ENCODE measurements at places on chromosomes 11 and 22.

DNA sequence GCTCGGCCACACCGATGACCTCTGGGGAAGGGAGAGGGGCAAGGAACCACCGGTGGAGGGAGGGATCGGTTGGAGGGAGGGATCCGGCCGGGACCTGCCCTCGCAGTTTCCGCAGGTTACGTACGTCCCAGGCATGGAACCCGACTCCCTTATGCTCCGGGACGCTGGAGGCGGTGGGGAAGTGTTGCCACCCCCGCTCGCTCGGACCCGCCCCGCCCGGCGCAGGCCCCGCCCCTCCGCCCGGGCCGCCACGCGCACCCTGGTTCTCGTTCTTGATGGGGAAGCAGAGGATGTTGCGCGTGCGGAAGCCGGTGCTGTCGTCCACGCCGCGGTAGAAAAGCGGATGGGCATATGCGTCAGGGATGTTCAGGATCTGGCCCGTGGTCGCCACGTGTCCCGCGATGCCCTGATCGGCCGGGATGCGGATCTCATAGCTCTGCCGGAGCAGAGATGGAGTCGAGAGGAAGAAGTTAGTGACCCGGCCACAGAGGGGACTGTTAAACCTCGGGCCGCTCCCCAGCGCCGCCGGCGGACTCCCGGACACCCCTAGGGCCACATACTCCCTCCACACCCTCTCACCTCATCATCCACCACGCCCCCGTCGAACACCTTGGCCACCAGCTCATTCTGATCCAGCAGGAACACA, 89.8 kb downstream of the PDE2A start:
- DNase-seq: peak; percentile 16

- no peak for DNase-seq
Observed at GRCh38 chr22:22891139-22891621, 3.6 kb downstream of the IGLL5 start.

DNA sequence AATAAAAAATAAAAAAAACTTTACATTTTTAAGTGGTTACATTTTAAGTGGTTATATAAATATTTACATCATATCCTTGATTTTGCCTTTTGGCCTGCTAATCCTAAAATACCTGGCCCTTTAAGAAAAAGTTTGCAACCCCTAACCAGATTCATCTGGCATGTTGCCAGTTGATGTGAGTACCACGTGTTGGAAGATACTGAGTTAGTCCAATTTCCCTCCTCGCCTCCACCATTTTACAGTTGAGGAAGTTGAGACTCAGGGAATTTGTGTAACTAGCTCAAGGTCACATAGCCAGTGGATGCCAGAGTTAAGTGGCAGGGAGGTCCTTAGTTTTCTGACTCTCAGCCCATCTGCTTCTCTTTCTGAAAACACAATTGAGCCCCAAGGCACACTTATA, 5.1 kb downstream of the ELF5 start:
- no peak for DNase-seq

DNA sequence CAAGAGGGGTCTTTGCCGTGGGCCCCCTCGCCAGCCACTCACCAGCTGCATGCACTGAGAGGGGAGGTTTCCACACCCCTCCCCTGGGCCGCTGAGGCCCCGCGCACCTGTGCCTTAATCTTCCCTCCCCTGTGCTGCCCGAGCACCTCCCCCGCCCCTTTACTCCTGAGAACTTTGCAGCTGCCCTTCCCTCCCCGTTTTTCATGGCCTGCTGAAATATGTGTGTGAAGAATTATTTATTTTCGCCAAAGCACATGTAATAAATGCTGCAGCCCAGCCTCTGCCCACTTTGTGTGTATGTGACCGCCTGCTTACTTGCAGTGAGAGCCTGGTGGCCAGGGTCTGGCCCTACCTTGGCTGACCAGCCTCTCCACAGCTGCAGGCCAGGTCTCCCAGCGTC, 2.8 kb upstream of the CRACR2B start:
- DNase-seq: no peak

GRCh38 chr22:16957781-16958180, 50.2 kb downstream of the GAB4 start:
- DNase-seq: no peak

GRCh38 chr11:46528445-46529094, 65.3 kb downstream of the AMBRA1 start:
- DNase-seq: no peak

- DNase-seq: no peak
Observed at GRCh38 chr11:128613300-128613995, 26.1 kb upstream of the ETS1 start.

DNA sequence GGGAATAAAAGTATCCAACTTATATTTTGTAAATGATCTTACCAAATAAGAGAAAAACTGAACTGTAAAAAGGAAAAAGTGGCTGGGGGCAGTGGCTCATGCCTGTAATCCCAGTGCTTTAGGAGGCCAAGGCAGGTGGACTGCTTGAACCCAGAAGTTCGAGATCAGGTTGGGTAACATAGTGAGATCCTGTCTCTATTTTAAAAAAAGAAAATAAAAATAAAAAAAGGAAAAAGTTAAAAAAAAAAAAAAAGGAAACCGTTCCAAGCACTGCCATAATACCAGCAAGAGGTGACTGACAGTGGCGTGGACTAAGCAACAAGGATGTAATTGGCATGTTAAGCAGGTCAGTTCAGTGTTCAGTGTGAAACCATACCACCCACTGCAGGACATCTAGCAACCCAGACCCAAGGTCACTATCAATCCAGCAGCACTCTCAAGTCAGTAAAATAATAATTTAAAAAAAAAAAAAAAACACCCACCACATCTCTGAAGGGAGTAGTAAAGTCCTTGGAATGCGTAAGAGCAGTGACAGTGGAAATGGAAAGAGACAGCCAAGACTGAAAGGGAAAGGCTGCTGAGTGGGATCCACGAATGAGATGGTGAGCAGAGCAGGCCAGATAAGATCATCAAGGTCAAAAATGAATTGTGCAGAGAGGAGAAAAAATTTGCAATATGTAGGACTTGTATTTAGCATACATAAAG, 43.6 kb downstream of the MAPK1 start:
- peak; percentile 34 for DNase-seq

GRCh38 chr22:25407226-25407858, 157.1 kb upstream of the GRK3 start:
- DNase-seq: no peak

DNA sequence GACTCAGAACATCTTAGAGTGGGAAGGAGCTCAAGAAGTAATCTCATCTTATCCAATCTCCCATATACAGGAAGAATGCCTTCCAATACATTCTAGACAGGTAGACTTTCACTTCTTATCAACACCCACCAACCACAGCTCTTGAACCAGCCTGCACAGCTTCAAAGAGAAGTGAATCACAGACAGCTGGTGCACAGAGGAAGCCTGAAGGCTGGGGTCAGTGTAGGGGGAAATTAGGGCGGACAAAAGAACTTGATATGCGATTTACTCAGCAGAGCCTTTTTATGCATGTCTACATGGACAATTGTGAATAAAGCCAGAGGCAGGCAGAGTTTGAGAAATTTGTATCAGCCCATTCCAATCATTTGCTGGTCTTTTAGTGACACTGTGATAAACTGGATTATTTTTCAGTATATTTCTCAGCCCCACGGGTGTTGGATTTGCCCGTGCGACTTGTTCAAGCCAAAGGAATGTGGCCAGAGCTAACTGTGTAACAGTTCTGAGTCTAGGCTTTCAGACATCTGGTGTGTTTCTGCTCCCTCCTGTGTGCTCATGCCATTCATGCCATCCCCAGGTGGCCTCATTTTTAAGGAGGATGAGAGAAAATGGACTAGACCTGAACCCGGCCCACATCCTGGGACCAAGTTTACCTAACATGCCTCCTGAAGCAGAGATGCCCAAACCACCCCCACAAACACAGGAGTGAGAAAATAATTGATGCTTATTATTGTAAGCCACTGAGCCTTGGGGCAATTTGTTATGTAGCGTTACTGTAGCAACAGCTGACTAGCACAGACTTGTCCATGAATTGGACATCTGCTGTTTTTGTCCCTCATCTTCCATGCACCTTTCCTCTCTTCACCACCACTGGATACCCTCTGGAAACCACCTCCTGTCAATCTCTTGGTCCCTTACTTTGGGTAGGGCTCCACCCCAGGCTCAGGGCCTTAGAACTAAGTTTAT, 137.5 kb upstream of the HSD17B12 start:
- no peak for DNase-seq

DNA sequence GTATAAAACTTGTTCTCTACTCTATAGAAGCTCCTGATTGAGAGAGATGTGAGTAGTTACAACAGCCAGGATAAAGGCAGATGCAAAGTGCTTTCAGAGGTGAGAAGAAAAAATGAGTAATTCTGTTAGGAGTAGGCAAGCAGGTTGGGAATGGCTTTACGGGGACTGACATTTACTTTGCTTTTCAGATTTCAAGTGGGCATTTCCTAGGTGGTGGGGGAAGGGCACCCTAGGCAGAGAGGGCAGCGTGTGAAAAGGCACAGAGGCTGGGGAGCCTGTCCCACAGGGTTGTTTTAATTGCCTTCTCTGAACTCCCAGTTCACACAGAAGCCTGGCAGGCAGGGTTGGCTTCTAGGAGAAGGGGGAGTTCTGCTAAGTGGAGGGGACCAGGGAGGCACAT, 106.5 kb downstream of the NAV2 start:
- no peak for DNase-seq

DNA sequence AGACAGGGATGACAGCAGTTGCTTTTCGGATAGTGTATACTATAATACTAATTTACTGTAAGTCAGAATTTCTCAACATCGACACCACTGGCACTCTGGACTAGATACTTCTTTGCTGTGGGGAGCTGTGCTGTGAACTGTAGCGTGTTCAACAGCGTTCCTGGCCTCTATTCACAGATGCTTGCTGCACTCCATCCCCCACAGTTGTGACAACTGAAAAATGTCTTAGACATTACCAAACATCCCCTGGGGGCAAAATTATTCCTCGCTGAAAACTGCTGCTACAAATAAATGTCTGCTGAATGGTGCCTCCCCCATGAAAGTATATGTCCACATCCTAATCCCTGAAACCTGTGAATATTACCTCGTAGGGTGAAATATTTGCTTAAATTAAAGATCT, 7.5 kb upstream of the SLC15A3 start:
- no peak for DNase-seq

- DNase-seq: no peak
Observed at GRCh38 chr22:45284705-45285262, at the start of gene UPK3A. TSS of gene UPK3A (plus strand) at chr22:45284949. CDS start at chr22:45285014, 65 bp downstream.

DNA sequence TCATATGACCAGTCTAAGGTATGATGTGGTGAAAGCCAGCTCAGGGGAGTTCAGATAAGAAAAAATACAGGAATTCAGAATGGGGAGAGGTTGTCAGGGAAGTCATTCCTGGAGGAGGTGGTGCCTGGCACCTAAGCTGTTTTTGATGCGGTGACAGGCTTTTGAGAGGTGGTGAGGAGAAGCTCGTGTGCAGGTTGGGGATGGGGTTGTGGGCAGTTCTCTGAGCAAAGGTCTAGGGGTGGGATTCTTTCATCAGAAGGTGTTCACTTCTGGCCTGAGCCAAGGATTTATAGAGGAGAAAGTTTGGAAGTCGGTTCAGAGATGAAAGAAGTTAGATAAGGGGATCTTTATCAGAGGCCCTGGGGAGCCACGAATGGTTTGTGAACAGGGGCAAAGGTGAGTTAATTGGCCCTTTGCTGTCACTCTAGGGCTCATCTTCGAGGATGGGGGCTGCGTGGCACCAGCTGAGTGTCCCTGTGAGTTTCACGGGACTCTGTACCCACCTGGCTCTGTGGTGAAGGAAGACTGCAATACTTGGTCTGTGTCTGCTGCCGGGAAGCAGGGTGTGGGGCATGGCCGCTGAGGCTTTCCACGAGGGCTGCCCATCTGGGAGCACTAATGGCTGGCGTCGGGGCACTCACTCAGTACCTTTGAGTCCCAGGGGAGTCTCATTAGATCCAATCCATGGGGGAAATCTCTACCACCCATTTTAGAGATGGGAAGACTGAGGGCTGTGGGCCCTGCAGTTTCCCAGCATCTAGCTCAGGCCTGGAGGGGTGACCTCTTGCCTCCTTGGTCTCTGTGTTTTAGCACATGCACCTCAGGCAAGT, 13.4 kb downstream of the OTOG start:
- DNase-seq: no peak

- DNase-seq: no peak
Observed at GRCh38 chr11:117604336-117604995, 192.6 kb downstream of the DSCAML1 start.

DNA sequence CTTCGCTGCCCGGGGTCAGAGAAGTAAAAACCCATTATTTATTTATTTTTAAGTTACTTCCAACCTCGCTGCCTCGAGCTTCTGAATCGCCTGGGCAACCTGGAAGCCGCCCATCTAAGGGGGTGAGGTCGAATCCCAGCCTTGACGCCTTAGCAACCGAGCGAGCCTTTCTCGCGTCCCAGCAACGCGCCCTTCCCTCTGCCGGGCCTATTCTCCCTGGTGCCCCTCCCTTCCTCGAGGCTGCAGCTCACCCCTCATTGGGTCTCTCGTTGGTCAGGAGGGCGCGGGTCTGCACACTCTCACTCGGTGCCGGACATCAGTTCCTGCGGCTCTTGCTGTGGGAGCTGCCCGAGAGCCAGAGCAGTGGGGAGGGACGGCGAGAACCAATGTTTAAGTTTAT, at the start of gene CCDC81:
Gene CCDC81 (plus strand): TSS at position 302 of the 400 bp plus-strand sequence. CDS start 277 bp downstream, outside the sequence.
- peak; percentile 6 for DNase-seq

DNA sequence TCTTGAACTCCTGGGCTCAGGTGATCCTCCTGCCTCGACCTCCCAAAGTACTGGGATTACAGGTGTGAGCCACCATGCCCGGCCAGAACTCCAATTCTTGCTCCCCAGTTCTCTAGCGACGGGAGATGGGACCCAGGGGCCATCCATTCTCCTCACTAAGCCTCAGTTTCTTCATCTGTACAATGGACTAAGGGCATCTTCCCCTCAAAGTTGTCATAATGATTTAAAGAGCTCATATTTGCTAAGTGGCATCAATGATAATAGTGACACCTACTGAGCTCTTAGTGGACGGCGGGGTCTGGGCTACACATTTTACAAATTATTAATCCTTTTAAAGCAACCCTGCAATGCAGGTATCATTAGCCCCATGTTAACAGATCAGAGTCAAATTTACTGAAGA, 34.5 kb downstream of the KIAA0930 start:
- no peak for DNase-seq

- DNase-seq: no peak
Observed at GRCh38 chr22:25702571-25703167, 39.3 kb upstream of the MYO18B start.

GRCh38 chr11:119120639-119121007, 757 bp upstream of the HINFP start:
- DNase-seq: peak; percentile 64

DNA sequence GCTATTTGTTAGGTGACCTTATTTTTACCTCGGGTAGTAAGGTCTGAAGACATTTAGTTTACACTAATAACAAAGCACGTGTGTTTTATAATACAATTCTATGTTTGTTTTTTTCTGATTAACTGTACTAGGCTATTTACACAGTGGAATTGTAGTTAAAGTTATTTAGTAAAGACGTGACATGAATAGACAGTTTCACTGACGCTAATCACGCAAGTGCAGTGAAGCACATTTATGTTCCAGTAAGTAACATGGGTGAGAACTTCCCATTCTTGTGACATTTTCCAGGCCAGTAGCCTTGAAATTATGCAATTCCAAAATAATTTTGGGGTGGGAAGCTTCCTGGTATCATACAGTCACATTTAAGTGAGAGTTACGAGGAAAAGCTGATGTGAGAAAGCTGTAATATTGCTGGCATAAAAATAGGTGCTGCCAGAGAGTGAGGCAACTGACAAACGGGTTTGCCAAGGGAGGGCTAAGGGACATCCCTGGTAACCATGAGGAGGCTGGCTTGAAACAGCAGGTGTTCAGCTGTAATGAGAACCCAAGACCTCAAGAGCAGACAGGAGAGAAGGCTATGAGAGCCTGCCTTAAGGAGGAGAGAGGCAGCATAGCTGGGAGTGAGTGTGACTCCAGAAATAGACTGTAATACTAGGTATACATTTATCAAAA, 378.8 kb downstream of the DCDC1 start:
- no peak for DNase-seq
